Activated T-helper 9 cell treated with anti-CD3 and anti-CD28 coated beads, Interleukin-2, amount 50 U/mL, for 16 hours (primary cell): ENCODE measurements at places on chromosomes 2 and 18.
A peak's percentile ranks its signal among the peaks of the same experiment; 100 is the strongest.

GRCh38 chr18:2656237-2656980 lies 883 bp downstream of the SMCHD1 start:
- peak; percentile 34 for DNase-seq

- no peak for DNase-seq
These were observed 51.8 kb downstream of the USP34 start for GRCh38 chr2:61419129-61419528.

DNA sequence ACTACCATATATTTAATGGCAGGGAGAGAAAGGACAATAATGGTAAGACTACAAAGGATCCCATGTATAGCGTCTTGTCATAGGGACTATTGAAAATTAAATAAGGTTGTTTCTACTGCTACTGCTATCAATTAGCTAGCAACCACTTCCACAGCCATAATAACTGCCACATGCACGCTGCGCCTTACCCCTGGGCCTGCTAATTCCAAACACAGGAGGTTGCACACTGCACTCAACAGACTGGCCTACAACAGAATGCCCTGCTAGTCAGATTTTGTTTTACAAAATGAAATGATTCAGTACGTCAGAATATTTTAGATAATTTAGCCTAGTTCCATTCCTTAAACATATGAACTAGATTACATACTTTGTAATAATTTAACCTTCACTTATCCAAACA lies 121.0 kb upstream of the SMAD7 start:
- DNase-seq: no peak

GRCh38 chr2:46663614-46664013 lies 184.2 kb downstream of the TMEM247 start:
- no peak for DNase-seq

DNA sequence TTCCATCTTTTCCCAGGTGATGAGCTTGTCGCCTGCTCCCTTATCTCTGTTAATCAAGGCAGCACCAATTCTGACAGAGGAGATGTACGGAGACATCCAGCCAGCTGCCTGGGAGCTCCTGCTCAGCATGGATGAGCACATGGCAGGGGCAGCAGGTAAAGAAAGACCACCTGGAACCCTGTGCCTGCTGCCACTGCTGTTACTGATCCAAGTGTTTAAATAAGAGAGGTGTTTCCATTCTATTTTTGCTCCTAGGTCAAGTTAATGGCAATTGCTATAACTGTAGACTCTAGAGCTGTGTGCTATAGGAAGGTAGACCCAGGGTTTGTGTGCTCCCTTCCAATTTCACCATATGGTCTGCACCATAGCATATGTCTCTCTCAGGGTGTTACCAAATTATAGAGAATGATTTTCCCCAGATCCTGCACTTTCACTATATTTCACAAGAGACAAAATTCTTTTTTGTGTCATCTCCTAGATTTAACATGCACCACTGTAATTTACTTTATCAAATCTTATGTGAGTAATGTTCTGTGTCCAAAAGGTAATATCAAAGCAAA lies 88.6 kb upstream of the RPE start:
- no peak for DNase-seq

- no peak for DNase-seq
These were observed 96.6 kb upstream of the CTDP1 start for GRCh38 chr18:79582978-79583377.

- no peak for DNase-seq
These were observed 205.9 kb upstream of the SLC39A10 start for GRCh38 chr2:195451160-195451559.

GRCh38 chr2:98465456-98466226 lies 21.0 kb downstream of the INPP4A start:
- peak; percentile 50 for DNase-seq

- no peak for DNase-seq
These were observed 160.4 kb upstream of the PID1 start for GRCh38 chr2:229431327-229431954.

GRCh38 chr2:39217192-39217550 lies 26.6 kb downstream of the CDKL4 start:
- no peak for DNase-seq

- DNase-seq: no peak
These were observed 616 bp downstream of the EML6 start for GRCh38 chr2:54723996-54724559.

DNA sequence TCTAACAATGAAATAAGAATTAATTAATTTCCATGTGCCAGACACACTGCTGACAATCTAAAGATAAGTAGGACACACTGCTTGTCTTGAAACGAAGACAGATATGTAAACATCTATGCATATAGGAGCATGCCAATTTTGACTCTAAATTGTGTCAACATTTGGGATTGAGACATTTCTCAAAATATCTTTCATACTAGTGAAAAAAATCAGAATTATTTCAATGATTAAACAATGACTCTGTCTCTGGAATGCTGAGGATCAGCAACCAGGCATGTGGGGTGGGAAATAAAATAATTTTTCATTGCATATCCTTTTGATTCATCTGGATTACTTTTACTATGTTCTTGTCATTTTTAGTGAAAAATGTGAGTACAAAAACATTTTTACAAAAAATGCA lies 262.6 kb upstream of the SYT4 start:
- DNase-seq: no peak

DNA sequence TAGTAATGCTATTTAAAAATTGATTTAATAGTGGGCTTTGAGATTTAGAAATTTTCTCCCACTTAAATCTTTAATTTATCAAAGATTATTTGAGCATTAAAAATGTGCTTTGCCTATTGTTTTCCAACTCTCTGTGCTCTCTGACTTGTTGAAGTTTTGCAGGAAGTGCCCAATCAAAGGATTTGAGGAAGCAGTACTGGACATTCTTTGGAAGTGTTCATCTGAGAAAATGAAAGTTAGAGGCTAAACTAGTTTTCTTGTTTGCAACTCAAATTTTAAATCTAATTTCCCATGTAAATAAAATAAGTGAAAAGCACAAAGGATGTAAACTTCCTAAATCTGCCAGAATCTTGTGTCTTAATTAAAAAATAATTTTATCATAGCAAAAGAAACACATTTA lies 89.1 kb downstream of the CAMKMT start:
- DNase-seq: no peak

DNA sequence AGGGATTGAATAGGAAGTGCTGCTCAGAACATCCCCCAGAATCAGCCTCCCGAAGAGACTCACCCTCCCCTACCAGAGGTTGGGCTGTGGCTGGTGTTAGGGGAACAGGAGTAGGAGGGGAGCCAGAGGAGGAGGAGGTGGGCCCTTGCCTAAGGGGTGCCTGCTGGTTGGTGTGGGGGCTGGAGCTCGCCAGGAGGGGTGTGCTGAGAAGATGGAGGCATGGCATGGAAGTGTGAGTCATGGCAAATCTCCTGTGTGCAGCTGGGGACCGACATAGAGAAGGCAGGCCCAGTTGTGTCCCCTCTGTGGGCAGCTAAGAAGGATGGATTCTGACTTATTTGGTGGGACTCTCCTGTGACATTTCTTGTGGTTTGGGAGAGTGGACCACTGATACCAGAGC lies 73.7 kb downstream of the DGKD start:
- DNase-seq: no peak

GRCh38 chr2:147247749-147248148 lies 597.1 kb upstream of the ACVR2A start:
- DNase-seq: no peak

DNA sequence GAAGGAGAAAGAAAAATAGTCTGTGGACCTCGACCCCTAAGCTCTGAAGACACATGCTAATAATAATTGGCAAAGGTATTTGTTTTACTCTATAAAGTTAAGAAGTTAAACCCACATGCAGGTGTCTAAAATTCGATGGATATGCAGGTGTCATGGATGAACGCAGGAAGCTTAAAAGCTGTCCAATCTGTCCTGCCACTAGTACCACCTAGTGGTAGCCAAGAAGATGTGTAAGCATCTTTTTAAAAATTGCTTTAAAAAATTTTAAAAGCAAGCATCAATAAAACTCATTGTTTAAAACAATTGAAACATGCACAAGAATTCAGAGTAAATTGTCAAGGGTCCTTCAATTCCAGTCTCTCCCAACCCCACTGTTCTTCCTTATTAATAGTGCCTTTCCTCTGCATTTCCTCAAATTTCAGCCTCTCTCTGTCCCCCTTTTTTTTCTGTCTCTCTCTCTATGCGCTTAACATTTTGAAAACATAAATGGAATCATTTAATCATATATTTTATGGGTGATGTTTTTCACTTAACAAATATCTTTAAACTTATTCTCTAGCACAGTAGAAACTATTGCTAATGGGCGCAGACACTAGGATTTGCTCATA lies 30.6 kb upstream of the PPP3R1 start:
- DNase-seq: no peak

DNA sequence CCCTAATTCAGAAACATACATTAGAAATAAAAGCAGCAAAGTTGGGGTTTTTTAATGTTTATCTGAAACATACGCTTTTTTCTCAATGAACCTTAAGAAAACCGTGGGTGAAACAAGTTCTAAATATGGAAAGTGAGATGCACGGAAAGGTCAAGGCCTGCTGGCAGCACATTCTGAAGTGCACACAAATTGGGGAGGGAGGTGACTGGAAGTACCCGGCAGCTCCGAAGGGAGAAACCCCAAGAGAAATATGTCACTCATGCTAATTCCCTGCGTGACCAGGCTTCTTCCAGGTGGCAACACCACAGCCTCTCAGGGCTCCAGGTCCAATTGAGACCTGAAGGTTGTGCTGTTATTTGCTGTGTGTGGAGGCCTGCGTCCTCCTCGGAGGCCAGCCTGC lies 45.5 kb downstream of the EIPR1 start:
- DNase-seq: no peak

- DNase-seq: no peak
These were observed 262.6 kb downstream of the TNS1 start for GRCh38 chr2:217740178-217740577.

DNA sequence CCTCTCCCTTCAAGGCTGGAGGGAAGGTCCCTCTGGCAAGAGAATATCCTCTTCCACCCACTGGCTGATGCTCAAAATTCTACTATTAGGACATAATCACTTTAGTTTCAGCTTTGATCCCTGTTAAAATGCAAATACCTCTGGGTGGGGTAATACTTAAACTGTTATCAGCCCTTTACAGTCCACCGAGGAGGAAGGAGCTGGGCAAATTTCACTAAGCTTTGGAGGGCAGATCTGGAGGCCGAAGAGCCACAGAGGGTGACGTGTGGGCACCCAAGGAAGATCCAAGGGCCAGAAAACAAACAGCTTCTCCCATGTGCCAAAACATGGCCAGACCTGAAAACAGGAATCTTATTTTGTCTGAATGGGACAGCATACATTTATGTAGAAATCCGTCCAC lies 74.6 kb upstream of the BCL11A start:
- DNase-seq: no peak

DNA sequence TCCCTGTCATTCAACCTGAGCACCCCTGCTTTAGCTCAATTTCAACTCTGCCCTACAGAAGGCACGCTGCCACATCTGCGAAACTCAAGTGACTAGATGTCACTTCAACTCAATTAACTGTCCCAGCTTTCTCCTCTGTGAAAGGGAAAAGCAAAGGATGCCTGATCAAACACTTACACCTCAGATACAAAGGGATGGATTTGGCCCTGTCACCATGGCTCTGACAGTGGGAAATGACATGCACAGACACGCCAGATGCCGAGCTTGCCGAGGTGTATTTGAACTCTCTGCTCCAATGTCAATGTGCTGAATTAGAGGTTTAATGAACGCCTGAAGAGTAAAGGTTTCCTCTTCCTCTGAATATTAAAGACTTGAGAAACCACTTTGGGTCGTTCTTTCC lies 481.1 kb downstream of the CBLN2 start:
- no peak for DNase-seq

GRCh38 chr2:136378712-136379595 lies 261.0 kb upstream of the CXCR4 start:
- DNase-seq: peak; percentile 52

- no peak for DNase-seq
These were observed 82.0 kb downstream of the PMS1 start for GRCh38 chr2:189866296-189866695.

- no peak for DNase-seq
These were observed 405.9 kb downstream of the XIRP2 start for GRCh38 chr2:167293943-167294775.

GRCh38 chr2:224412141-224413015 lies 10.5 kb upstream of the FAM124B start:
- DNase-seq: no peak

DNA sequence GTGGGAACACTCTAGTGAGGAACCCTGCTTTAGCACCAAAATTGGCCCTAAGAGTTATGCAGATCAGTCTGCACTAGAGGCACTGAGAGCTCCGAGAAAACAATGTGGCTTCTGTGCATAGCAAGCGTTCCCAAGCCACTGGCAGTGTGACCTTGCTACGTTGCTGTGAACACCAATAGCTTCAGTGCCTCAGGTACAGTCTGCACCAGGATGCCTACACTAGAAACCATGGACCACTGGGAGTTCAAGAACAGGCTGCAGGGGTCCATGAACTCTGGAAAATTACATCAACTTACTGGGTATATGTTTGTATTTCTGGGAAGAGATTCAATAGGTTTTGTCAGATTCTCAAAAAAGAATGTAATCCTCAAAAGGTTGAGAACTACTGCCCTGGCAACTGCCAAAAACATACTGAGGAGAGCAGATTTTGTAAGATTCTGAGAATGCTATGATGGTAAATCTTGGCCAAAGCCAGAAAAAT lies 18.3 kb upstream of the SP3 start:
- no peak for DNase-seq

GRCh38 chr2:229901819-229902218 lies 20.0 kb downstream of the TRIP12 start:
- DNase-seq: no peak

GRCh38 chr2:204401114-204401513 lies 144.2 kb upstream of the PARD3B start:
- DNase-seq: no peak

DNA sequence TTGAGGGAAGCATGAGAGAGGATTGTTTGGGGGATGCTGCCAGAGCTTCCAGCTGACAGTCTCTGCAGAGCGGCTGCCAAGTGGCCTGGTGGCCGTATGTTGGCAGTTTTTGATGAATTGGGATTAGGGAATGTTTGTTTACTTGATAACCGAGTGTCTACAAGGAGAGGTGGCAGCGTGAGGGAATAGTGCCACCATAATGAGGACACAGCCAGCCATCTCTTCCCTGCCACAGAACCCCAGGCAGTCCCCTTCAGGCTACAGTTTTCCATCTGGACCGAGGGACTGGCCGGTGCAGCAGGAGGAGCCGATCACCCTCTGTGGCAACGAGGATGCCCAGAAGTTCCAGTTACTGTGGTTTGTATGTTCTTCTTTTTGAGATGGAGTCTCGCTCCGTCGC lies 55.2 kb downstream of the TRAPPC12 start:
- DNase-seq: no peak

- DNase-seq: no peak
These were observed 55.6 kb downstream of the TGFA start for GRCh38 chr2:70498054-70498453.

DNA sequence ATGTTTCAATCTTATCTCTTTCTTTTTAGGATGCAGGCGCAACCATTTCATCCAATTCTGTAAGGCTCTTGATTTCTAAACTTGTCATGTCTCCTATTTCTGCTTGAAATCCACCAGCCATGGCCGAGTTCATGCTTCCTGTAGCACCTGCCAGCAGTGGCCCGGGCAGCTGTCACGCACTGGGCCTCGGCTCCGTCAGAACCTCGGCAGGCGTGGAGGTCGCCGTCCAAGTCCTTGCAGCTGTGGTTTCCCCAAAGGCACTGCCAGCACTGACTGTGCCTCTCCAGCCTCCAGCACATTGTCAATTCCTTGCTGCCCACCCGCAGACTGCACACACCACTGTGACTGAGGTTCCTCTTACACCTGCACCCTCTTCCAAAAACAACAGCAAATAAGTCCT lies 188.7 kb upstream of the SALL3 start:
- no peak for DNase-seq
